ENCODE measurements at places on chromosomes 7 and 10.

DNA sequence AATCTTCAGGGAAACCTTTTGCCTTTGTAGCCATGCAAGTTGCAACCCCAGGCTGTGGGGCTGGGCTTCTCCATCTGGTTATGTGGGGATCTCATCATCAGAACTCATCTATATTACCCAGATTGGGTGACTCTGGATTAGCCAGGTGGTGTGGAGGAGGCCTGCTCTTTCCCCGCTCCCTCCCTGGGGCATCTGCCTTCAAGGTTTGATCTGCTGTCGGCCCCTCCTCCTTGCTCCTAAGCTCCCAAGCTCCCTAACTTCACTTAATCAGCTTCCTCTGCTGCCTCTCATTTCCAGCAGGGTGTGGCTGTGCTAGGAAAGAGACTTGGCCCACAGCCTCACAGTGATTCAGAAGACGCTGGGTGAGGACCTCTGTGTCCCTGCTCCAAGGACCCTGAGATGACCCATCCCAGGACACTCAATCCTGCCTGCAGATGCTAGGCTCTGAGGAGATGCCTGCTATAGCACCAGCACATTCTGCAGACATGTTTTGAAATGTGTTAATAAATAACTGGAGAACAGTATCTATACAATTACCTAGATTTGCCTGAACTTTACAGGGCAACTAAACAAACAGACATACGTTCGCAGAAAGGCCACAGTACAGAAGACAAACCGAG is 392.1 kb upstream of the PODXL start:
- ATAC-seq, result peak; percentile 25

- peak; percentile 75 for ATAC-seq
These were observed 129.3 kb downstream of the MYOF start for GRCh38 chr10:93352638-93353383.

GRCh38 chr10:47112612-47113011 is 187.4 kb upstream of the GDF10 start:
- no peak for ATAC-seq

- ATAC-seq, result no peak
These were observed 275.2 kb downstream of the LRRTM3 start for GRCh38 chr10:67200913-67201564.

DNA sequence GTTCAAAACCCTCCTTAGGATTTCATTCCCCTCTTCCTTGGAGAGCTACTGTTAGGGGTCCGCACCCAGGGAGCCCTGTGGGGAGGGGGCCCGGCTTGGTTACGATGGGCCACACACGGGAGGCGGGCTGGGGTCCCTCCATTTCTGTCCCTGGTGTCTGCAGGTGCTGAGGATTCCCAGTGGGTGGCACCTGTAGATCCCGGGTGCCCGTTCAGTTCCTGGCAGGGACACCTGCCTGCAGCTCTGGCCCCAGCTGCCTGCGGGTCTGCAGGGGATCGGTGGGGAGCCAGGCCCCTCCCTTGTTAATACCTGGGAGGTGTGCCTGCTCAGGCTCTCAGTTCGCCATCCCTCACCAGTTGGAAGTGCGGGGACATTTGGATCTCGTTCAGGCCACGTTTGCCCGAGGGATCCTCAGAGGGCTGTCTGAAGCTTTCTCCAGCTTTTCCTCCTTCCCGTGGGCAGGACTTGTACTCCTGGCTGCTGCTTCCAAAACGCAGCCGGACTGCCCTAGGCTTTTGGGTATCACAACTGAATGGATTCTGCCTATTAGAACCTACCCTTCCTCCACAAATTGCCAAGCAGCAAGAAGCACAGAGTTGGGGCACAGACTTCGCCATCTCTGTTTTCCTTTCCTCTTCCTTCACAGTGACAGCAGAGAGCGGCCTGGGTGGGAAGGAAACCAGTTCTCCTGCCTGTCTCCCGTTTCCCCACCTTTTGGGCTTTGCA is 22.3 kb upstream of the IL15RA start:
- no peak for ATAC-seq

DNA sequence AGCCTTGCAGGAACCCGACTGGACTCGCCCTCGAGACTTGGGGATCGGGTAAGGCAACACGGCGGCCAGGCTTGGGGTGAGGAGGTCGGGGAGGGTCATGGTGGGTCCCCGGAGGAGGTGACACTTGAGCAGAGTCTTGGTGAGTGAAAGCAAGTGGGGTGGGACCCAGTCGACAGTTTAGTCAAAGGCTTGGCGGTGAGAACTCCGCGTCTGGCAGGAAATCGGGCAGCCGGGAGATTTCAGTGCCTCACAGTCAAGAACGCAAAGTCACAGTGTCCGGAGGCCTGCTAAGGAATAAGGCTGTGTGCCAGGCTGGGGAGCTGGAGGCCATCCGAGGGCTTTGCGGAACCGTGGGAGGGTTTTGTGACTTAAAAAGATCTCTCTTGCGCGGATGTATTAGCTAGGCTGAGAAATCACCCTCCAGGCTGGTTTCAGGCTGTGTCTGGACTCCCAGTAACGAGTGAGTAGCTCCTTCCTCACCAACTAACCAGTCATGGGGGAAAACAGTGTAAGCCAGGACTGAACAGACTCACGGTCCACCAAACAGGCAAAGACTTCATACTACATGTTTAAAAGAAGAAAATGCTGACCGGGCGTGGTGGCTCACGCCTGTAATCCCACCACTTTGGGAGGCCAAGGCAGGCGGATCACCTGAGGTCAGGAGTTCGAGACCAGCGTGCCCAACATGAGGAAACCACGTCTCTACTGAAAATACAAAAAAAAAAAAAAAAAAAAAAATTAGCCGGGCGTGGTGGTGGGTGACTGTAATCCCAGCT is 613 bp downstream of the AP5Z1 start:
- ATAC-seq, result peak; percentile 29

- ATAC-seq, result no peak
These were observed 90.7 kb upstream of the KIAA1217 start for GRCh38 chr10:24118246-24118645.

DNA sequence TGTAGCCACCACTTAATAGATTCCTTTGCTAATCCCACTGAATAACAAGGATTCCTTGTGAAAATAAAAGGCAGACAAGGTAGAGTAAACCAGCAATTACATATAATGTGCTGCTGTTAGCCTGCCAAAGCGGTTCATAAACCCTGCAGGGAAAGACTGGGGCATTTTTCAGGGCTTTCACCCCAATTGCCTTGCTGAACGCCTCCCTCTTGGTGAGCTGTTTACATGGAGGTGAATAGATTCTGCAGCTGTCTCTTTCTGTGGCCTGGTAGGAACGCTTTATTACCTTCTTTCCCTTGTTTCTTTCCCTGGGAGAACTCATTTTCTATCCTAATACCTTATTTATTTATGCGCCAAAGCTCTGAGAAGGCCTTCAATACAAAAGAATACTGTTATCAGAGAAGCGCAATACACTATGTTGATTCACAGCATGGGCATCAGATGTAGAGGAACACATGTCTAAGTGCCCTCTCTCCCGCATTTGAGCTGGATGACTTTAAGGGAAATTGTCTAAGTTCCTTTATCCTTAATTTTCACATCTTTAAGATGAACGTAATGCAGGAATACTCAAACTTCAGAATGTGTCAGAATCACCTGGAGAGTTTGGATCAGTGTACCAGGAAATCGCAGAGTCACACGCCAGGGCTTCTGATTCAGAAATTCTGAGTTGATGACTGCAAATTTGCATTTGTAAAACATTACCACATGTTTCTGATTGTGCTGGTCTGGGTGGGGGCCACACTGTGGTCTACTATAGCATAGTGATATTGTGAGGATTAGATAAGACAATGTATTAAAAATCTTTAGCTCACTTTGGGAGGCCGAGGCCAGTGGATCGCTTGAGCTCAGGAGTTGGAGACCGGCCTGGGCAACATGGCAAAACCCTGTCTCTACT is 1203.8 kb downstream of the SORCS3 start:
- no peak for ATAC-seq

GRCh38 chr10:118504467-118505205 is 90.8 kb downstream of the PRLHR start:
- no peak for ATAC-seq

DNA sequence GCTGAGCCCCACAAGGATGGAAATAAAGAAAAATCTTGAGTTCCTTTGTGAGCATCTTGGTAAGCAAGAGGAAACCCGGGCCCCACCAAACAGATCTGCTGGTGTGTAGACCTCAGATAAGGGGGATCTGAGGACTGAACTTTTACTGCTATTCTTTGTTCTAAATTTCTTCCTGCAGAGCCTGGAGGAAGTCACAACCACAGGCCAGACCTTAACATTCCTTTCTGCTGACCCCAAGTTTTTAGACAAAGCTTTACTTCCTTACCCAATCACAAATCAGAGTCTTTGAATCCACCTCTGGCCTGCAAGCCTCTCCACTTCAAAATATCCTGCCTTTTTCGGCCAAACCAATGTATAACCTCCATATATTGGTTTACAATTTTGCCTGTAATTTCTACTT is 352.6 kb upstream of the AUTS2 start:
- no peak for ATAC-seq

Measured in SK-N-SH treated with all-trans-retinoic acid at 6 μM for 48 hours (cell line).